ENCODE measurements at places on chromosomes 5 and 9.

DNA sequence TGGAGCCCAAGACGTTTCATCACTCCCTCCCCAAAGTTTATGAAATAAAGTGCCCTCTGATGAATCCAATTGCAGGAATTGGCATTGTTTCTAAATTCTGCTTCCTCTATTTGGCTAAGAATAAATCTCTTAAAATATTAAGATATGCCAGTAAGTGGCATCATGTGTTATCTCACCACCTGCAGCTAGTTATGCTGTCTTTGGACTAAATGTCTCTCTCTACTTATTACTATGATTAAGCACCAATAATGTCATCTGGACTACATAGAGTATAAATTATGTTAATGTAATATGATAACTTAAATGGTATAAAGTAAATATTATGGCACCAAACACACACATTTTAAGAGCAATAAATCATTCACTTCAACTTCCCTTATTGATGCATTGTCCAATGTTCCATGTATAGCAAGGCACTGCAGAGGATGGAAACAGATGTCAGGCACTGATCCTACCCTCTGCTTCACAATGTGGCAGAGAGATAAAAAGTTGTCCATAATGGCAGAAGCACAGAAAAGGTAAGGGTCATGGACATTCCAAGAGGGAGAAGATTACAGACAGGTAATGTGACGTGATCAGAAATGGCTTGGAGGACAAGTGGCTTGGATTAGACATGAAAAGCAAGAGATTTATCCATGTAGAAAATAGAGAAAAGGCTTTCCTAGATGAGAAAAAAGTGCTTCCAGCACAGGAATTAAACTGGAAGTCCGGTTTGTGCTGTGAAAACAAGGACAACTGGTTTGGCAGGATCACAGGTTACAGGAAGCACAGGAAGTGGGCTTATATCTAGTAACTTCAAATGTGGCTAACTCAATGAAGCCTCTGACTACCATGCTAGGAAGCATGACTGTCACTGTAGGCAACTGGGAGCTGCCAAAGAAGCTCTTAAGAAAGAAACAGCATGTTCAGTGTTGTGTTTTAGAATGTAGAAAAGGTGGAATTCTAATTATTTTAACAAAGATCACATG lies 26.7 kb downstream of the MARCHF11 start:
- no peak for DNase-seq

DNA sequence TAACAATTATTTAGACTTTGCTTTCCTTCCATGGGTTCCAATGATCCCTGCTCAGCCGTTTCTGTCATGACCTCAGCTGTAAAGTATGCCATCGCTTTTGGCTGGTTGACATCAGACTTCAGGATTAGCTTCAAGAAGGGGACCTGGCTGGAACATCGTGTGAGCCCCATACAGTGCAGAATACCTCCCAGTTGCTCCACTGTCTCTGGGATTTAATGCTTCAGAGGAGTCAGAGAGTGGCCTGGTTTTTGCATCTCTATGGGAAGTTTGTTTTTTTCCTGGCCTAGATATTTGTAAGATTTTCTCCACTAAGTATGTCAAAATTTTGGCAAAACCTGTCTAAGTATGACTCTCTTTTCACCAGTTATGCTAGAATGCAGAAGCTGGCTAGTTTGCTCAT lies 216.9 kb downstream of the GABBR2 start:
- DNase-seq: peak; percentile 70

- DNase-seq: no peak
These were observed 113.9 kb upstream of the ADAMTSL1 start for GRCh38 chr9:18360005-18360404.

- DNase-seq: peak; percentile 5
These were observed 371.9 kb downstream of the EBF1 start for GRCh38 chr5:158727771-158728311.

DNA sequence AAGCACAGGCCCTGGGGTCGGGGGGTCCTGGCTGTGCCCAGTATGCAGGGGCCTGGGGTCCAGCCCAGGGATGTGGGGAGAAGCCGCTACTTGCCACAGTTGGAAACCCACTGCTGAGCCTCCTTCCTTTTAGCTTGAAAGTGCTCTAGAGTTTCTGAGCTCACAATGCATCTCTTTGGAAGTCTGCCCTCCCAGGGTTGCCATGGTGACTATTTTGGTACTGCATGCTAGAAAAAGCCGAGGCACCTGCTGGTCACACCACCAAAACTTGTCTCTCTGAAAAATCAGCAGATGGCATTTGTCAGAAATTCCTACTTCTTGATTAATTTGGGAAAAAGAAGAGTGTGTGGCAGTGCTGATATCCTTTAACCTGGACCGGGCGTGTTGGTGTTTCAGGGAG lies 151.8 kb downstream of the SEC61B start:
- DNase-seq: no peak

DNA sequence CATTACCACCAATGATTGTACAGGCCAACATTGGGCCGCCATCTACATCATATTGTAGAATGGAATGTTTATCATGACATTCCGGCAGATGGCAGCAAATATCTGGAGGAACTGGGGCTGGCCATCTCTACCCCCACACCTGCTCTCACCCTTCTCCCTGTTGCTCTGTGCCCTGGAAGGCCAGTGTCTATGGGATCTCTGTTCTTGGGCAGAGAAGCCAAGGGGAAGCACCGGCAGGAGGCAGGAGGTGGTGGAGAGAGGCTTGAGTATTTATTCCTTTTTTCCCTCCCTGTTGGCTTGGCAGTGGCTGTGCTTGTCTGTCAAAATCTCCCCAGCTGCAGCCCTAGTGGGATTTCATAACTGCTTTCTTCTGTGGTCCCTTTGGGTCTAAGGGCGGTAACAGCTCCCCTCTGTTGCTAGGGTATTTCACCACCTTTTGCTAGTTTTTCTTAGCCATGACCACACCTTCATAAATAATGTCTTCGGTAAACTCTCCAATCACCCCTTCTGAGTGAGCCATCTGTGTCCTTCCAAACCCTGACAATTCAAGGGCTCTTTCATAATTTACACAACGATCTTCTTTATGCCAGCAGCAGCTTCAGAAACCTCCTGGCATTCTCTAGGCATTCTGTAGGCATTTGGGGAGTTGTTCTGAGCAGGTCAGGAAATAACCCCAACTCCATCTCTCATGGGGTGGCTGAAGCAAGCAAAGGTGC lies 225.8 kb downstream of the MELK start:
- DNase-seq: no peak

GRCh38 chr9:94700445-94700844 lies 26.1 kb upstream of the AOPEP start:
- no peak for DNase-seq

- DNase-seq: no peak
These were observed 18.2 kb upstream of the TXNDC8 start for GRCh38 chr9:110355911-110356310.

DNA sequence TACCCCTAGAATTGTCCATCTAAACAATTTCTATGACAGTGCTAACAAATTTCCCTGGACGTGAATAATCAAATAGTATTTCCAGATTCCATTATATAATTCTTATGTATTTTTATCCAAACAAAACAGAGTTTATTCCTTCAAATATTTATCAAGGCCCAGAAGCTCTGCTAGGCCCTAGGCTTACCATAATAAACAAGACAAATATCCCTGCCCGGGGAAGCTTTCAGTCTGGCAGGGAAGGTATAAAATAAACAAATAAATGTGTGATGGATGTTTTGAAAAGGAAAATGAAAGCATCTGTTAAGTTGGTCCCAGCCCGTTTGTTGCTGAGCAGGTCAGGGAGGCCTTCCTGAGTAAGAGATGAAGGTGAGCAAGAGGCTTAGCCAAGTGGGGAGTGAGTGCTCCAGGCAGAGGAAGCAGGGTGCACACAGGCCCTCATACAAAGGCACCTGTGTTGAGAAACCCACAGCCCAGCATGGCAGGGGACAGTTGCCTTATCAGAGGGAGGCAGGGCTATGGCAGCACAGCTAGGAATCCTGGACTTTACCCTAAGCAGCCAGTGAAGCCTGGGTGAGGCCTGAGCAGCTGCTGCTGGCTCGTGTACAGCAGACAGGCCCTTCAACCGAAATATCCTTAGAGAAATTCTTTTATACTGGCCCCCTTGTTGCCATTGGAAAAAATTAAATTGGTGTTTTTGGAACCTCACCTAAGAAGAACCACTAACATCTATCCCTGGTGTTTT lies 7.7 kb upstream of the SLC35D2 start:
- DNase-seq: no peak

DNA sequence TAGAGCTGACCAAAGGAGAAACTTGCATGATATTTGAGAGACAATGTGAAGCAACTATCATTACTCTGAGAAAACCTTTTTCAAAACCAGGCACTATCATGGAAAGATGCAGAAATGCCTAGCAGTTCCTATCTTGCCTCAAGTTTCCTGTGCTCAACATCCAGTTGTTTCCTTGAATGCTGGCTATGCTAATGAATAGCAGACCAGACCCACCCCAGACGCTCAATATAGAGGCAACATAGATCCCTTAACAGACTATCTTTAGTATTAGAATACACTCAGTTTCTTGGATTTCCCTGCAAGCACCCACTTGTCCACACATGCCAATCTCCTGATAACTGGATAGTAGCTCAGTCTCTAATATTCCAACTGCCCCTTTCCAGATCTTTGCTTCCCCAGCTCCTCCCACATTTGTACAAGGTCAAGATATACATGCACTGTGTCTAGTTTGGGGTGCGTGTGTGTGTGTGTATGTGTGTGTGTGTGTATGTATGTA lies 93.3 kb upstream of the PCSK5 start:
- no peak for DNase-seq

Data from fibroblast of pulmonary artery (primary cell).